ENCODE measurements at places on chromosomes 3 and 15.

DNA sequence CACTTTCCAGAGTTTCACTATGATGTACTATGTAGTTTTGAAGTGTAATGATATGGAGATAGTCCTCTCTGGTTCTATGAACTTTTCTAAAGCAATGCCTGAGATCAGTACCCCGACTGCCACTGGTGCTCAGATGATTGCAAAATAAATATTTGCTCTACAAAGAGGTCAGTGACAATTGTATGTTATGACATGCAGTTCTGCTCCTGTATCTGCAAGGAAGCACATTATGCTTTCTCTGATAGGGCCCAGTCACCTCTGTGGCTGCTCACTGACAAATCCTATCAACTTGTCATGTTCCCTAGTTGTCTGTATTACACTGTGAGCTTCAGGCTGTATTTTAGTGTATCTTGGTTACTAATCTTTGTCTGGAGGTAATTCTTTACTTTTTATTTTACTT, 362.6 kb downstream of the ROBO1 start:
- no peak for DNase-seq

DNA sequence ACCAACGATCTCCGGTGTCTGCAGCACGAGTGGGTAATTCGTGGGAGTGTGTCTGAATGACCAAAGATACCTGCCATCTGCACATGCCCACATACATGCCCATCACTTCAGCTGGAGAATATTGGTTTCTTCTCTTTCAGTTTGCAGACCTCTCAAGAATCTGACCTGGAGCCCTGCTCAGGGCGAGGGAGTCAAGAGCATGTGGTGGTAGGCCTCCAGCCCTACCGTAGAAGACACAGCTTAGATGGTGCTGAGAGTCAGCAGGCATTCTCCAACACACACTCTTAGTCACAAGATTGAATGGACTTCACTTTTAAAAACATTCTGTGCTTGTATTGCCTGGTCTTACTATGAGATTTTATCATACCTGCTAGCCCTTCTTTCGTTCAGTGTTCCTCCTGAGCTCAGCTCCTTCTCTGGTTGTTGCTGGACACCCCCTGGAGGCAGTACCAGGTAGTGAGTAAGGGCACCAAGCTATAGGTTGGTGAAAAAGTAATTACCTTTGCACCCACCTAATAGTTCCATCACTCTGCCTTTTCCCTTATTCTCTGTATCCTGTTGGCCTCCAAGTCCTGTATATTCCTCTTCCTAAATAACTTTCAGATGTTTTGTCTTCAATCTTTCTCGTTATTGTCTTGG, 252.0 kb downstream of the CACNA2D3 start:
- no peak for DNase-seq

GRCh38 chr3:157029365-157029790, 130.6 kb downstream of the CCNL1 start:
- no peak for DNase-seq

DNA sequence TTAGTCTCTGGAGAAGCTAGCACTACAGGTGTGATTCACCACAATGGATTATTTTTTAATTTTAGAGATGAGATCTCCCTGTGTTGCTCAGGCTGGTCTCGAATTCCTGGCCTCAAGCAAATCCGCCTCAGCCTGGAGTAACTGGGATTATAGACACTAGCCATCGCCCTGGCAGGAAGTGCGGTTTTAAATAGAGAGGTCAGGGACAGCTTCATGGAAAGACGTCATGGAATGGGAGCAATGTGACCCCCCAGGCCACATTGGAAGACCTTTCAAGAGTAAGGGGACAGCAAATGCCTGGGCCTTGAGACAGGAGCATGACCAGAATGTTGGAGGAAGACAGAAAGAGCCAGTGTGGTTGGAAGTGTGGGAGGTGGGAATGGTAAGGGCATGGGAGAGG, 2.2 kb upstream of the ISG20 start:
- DNase-seq: no peak

GRCh38 chr3:188282871-188283270, 128.9 kb downstream of the LPP start:
- DNase-seq: no peak

GRCh38 chr3:55673764-55674163, 186.7 kb upstream of the WNT5A start:
- DNase-seq: no peak

Data from forelimb muscle (tissue), 1 donor.